KBM-7 (cell line): ENCODE measurements at places on chromosomes 11 and 22.

DNA sequence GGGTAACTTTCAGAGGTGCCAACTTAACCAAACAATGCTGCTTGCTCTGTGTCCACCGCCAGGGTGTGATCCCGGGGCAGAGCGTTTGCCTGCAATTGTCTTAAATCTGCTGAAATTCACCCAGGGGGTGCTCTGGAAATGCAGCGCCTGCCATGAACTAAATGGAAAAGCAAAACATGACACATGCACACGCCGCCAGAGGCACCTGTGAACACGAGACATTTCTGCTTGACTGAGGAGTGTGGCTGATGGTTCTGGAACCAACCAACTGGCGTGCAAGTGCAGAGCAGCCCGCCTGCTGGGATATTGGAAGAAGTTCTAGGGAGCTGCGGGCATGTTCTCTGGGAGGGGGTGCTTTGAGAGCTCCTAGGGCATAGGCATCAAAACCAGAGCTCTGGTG, 30.4 kb downstream of the DSCAML1 start:
- no peak for DNase-seq

DNA sequence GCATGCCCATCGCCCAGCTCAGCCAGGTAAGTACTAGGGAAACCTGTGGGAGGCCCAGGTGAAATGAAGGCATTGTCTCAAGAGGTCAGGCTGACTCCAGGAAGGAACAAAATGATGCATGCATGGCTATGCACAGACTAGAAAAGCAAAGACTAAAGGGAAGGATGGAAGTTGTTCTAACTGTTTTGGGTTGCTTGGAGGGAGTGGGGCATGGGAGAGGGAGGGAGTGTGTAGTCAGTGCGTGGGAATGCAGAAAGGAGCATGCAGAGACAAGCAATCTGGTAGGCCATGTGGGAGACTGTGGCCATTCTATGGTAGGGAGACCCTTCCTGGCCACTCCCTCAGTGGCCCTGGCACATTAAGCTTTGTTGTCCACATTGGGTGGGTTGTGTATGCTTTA, 2.9 kb downstream of the MICAL3 start:
- DNase-seq = no peak

GRCh38 chr22:45450101-45450785, 36.8 kb downstream of the RIBC2 start:
- no peak for DNase-seq

DNA sequence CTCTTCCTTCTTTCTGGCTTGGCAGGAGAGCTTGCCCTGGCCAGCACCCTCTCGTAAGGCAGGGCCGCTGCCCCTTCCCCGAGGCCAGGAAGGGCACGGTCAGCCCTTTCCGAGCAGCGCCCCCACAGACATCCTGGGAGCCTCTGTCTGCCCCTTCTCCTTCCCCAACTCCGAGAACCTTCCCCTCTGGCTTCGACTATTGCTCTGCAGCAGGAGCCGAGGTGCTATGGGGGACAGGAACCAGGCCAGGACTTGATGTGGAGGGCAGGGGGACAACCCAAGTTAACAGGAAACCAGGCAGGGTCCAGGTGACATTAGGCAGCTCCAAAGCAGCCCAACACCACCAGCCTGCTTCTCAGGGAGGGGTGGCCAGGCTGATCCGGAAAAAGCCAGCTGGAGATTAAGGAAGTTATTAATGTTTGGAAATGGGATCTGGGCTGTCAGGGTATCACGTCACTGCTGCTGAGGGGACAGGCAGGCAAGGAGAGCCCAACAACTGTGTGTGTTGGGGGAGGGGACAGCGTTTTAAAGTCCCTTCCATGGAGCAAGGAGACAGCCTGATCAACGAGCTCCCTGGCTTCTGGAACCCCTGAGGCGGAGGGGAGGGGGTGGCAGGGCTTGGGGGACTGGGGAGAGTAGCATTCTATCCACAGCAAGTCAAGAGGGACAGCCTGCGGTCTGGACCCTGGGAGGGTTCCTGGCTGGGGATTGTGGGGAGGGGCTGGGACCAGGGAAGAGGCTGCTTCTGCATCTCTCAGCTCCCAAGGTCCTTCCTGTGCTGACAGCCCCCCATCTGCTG, 27.3 kb downstream of the SYT7 start:
- no peak for DNase-seq

GRCh38 chr11:21119411-21119810, 450.0 kb downstream of the NELL1 start:
- no peak for DNase-seq

DNA sequence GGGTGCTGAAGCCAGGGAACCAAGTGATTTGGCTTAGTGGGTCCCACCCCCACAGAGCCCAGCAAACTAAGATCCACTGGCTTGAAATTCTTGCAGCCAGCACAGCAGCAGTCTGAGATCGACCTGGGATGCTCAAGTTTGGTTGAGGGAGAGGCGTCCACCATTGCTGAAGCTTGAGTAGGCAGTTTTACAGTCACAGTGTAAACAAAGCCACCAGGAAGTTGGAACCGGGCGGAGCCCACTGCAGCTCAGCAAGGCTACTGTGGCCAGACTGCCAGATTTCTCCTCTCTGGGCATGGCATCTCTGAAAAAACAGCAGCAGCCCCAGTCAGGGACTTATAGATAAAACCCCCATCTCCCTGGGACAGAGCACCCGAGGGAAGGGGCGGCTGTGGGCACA, 424.1 kb upstream of the TENM4 start:
- no peak for DNase-seq

- no peak for DNase-seq
Measured at GRCh38 chr11:133239575-133239974, 292.7 kb downstream of the OPCML start.
